ENCODE measurements at places on chromosomes 12 and 14. TPM values are rescaled to one million over a fixed set of nuclear protein-coding genes. Genes with fewer than 3 reads are reported as not detected.
A peak's percentile ranks its signal among the peaks of the same experiment; 100 is the strongest.

The NKX2-1 gene
- not detected for total RNA-seq

- DNase-seq = no peak
These were observed 9.7 kb upstream of the CCDC197 start for GRCh38 chr14:93987376-93987775.

- DNase-seq = peak; percentile 36
These were observed 139.1 kb downstream of the ZFP36L1 start for GRCh38 chr14:68653804-68654203.

- DNase-seq = no peak
These were observed 33.5 kb downstream of the RAD51B start for GRCh38 chr14:67852926-67853604.

DNA sequence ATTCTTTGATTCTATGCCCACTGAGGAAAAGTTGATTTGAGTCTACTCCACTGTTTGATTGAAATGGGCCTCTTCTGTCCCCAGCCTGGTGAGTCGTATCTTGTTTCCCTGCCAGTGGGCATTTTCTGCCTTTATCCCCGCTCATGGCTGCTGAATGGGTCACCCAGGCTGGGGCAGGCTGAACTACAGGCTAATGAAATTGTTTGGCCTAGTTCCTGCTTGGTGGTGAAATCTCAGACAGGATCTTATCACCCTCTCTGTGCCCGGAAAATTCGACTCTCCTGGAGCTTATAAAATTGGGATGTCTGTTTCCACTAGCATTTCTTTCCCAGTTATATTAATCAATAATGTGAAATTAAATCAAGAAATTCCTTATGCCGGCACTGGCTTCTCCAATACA is 65.0 kb downstream of the CHST11 start:
- DNase-seq = no peak

Data from cardiac septum (tissue), 1 donor.